NCI-H774 (cell line): ENCODE measurements at places on chromosomes 5 and 9.

GRCh38 chr9:88673886-88674285 is 138.9 kb downstream of the NXNL2 start:
- DNase-seq: no peak

DNA sequence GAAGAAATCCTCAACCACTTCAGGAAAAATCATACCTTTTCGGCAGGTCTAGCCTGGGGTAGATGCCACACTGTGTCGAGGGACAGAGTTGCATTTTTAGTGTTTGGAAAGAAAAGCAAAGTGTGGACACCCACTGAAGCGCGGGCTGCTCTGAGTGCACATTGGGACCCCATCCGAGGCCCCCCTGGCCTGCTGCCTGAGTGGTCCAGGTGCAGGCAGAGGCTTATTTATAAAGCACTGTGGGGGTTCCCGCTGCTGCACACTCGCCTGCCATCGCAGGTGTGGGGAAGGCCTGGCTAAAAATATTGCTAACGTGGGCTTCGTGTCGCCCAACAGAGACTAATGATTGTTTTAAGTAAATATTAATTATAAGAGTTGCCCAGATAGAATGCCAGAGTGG is 119.4 kb downstream of the CRB2 start:
- no peak for DNase-seq

DNA sequence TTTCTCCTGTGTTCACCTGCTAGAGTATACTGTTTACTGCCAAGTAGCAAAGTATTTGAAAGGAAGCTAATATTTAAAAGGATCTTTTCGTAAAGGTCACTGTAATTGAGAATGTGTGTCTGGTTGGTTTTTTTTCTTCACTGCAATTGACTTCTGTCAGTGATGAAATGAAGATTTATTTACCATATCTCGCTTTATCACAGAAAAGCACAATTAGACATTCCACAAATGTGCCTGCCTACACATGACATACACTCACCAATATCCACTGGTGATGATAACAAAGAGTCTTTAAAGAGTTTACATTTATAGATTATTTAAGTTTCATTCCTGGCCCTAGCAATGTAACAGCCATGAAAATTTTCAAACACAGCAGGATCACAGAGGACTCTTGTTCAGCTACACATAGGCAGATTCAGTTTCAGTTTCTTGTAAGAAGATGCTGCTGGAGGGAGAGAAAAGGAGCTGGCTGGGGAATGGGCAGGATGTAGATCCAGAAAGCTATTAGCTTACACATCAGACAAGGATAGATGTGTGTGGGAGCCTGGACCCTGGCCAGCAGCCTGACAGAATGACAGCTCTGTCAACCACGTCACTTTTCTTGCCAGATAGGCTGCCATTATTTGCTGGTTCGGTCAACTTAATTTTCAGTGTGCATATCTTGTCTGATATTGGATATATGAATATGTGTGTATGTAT is 104.0 kb downstream of the GDNF start:
- DNase-seq: no peak

- no peak for DNase-seq
Measured at GRCh38 chr9:37582548-37583157, 6.5 kb upstream of the FBXO10 start.

DNA sequence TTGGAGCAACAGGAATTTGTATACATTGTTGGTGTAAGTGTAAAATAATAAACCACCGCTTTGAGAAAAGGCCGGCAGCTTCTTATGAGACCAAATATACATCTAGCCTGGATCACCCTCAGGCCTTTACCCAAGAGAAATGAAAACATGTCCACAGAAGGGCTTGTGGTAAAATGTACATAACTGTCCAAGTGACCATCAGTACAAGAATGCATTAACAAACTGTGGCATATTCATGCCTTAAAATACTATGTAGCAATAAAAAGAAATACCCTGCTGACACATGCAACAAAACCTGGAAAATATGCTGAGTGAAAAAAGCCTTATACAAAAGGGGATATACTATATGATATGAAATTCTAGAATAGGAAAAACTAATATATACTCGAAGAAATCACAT is 311.9 kb upstream of the TRPC7 start:
- DNase-seq: no peak

DNA sequence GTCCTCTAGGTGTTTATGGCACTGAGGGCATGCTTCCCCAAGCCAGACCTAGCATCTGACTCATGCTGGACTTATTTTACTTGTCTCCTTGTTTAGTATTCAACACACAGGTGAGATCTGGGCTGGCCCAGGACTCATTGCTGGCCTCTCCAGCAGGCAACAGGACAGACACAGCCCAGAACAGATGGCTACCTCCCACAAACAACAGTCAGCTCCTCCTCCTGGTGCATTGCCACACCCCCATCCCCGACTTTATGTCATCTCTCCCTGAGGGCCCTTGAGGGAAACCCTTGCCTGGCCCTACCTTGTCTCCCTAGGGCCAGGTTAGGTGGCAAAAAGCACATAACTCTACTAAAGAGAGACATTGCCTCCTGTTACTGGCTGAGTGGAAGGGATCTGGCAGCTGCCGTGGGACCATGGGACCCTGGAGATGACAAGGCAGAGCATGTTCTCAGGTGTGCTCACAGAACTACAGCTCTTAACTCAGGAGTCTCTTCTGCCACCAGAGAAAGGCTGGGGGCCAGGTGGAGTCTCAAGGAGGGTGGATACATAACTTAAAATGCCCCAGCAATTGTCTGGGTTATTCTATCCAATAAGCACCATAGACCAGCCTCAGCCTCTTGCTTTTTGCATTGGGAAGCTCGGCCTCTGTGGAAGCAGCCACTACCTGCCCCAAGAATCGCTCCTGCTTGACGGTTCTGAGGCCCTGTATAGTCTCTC is 2.3 kb downstream of the ACSL6 start:
- DNase-seq: no peak

- no peak for DNase-seq
Measured at GRCh38 chr5:128469912-128470311, 68.1 kb downstream of the FBN2 start.

DNA sequence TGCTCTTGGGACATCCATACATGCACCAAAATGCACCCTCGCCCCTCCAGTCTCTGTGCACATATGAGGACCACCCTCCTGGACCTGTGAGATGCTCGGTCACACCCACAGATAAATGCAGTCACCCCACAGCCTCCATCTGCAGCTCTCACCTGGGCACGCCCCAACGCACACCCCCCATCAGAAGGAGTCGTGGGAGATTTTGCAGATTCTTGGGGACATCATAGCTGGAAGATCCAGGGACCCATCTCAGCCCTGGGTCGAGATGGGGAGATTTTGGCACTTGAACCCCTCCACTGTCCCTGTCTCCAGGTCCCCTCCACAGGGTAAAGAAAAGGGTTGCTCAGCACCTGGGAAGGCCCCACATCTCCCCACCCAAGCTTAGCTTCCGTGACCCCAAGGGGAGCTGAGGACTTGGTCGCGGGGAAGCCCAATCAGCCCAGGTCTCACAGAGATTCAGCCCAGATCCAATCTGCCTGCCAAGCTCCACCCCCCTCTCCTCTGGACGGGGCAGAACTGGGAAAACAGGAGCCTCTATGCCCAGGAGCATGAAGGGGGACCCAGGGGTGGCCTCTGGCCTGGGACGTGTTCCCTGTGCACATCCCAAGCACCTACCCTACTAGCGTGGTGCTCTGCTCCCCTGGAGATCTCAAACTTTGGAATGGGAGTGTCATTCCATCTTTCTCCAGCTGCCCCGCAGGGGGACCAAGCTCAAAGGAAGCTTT is 89.2 kb upstream of the LMX1B start:
- DNase-seq: no peak

- no peak for DNase-seq
Measured at GRCh38 chr5:119897537-119898370, 268.4 kb downstream of the FAM170A start.

DNA sequence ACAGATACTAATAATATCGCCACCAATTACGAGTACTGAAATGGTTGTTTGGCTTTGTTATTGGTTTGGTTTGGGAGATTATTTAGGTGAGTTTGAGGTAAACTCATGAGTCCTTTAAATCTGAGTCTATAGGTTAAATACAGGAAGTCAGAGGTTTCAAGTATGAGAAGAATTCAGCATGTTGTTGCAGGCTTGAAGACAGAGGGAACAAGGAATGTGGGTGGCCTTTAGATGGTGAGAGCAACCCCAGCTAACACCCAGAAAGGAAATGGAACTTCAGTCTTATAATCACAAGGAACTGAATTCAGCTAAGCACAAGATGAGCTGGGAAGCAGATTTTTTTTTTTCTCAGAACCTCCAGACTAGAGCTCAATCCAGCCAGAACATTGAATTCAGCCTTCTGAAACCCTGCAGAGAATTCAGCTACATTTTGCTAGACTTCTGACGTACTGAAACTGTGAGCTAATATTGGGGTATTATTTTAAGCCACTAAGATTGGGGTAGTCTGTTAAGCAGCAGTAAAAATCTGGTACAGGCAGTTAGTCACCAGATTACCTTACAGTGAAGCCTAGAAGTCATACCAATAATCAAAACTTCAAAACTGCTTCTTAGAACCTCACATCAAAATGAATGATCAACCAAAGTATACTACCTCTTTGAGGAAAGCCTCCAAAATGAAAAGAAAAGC is 216.0 kb upstream of the PUM3 start:
- no peak for DNase-seq

- DNase-seq: no peak
Measured at GRCh38 chr9:114722937-114723620, 41.1 kb upstream of the TEX48 start.

DNA sequence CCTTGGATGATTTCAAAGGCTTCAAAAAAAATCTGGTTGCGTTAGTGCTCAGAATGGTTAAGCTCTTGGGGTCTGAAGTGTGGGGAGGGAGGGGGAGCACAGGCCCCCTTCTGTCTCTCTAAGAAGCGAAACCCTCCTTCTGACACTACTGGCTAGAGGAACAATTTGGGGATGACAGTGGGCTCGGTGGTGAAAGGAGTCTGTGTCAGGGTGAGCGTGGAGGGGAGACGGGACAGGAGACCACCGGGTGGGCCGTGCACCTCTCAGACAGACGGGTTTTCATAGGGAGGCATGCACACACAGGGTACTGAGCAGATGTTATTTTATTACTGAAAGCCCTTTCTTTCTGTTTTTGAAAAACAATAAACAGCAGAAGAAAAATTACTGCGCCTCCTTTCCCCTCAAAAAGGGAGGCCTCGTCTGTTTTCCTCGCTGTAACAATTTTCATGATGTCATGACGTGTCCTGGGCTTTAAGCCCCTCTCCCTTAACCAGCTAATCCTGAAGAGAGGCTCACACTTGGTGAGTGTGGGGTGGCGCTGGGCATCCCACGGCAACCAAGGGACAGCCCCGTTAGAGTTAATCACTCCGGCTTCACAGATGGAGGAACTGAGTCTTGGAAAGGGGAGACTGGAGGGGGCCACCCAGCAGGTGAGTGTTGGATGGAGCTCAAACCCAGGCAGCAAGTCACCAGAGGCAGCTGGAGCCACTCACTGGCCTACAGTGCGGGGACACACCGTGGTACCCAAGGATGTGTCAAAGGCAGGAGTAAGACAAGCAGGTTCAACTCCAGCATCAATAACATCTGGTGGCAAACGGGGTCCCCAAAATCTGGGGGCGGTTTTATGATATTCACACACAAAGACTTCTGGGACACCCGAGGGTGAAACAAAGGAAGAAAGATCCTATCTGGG is 53.4 kb downstream of the PTCH1 start:
- DNase-seq: no peak

DNA sequence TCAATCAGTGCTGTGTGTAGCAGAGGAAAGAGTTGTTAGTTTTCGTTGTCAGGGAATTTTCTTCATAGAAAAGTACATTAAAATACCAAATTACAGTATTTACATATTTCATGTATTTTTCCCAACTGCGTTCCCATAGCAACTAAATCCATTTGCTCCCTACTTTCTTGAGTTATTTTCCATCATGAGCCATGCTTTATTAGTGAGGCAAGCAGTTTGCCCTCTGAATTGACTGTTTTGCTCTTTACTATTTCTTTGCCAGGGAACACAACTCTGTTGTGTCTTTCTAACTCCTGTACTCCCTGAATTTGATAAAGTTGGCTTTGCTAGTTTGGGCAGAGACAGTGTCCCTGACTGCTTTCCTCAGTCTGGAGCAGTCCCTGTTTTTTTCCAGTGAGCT is 276.2 kb upstream of the SLC30A5 start:
- no peak for DNase-seq

DNA sequence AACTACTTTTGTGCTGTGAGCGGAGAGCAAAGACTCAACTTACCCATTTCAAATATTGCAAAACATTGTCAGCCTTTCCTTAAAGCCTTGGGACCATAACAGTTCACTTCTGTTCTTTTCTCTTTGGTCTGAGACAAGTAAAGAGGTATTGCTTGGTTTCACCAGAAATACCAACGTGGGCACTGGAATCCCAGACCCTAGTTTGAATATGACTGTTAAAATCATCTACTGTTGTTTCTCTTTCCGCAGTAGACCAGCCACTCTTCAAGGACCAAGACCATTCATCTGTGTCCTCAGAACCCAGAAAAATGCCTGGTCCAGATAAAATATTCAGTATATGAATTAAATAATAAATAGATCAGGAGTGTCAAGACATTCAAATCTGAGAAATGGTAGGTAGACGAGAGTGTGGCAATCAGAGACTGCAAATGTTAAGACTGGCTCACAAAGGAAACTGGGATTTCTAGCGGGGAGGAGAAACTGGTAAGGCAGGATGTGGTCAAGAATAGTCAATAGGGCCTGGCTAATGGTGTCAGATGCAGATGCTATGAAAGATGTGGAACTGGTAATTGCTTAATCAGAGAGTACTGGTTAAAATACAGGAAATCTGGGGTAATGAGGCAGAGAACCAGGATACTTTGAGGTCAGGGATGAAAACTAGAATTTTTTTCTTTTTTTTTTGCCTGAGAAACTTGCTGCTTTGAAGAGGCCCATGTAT is 82.1 kb upstream of the IL33 start:
- DNase-seq: no peak

DNA sequence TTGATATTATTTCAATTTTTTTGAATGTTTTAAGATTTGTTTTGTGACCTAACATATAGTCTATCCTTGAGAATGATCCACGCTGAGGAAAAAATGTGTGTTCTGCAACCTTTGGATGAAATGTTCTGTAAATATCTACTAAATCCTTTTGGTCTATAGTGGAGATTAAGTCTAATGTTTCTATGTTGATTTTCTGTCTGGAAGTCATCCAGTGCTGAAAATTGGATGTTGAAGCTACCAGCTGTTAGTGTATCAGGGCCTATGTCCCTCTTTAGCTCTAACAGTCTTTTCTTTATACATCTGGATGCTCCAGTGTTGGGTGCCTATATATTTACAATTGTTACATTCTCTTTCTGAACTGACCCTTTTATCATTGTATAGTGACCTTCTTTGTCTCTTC is 422.3 kb downstream of the TMEM232 start:
- no peak for DNase-seq

- DNase-seq: no peak
Measured at GRCh38 chr9:7333719-7334118, 465.9 kb downstream of the DMAC1 start.

DNA sequence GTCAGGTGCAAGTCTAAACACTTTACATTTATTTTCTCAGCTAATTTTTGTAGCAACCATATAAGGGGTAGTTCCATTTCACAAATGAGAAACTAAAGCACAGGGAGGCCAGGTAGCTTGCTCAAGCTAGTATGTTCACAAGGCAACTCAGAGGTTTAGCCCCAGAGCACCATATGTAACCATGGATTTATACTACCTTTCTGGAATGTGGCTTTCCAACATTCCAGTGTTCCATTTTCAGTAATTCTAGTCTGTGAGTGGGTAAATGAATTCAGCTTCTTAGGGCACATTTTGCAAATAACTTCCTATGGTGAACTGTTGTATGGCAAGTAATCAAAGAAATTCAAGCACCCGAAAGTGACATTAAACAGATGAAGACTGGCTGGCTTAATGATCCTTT is 25.0 kb upstream of the CAST start:
- no peak for DNase-seq
